ENCODE measurements at places on chromosomes 4 and X. TPM values are rescaled to one million over a fixed set of nuclear protein-coding genes. Genes with fewer than 3 reads are reported as not detected.

DRP2 gene
- total RNA-seq: 0.59 TPM

NUDT10 gene
- total RNA-seq: 2.7 TPM

TRIML1 gene
- total RNA-seq: not detected

CHRDL1 gene
- total RNA-seq: 25.9 TPM

FGFRL1 gene
- total RNA-seq: 29.2 TPM

EREG gene
- 1.1 TPM for total RNA-seq

USP17L25 gene
- total RNA-seq: not detected

RGN gene
- total RNA-seq: 4.4 TPM

MMRN1 gene
- not detected for total RNA-seq

PCDH18 gene
- total RNA-seq: 191 TPM

NEK1 gene
- 9.8 TPM for total RNA-seq

INPP4B gene
- 15.6 TPM for total RNA-seq

DNA sequence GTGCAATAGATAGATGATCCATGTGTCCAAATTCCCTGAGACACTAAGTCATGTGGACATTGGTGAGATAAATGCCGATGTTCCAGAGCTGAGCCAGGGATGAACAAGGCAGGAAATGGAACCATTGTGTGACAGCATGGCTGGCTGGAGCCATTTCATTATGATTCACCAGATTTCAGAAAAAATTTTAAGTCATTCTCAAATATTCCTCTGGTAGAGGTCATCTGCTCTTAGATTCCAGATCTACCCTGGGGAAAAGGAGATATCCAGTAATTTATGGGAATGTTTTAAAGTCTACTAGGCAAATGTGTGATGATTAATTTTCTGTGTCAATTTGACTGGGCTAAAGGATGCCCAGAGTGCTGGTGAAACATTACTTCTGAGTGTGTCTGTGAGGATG lies 287.3 kb downstream of the STK32B start:
- peak; percentile 29 for DNase-seq

DNA sequence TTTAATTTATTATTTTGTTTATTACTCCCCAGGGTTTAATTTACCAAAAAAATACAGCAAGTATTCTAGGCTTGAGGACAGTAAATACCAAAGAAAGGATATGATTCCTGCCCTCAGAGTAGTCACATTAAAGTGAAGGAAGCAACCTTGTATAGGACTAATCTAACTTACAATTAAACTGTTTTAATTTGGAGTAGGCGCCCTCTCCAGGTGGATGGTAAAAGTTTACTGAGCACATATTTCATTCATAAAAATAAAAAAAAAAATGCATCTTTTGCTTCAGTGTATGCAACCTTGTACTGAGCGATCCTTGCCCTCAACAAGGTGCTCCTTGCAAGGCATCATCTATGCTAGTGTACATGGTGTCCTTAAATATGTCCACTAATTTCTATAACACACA lies 72.0 kb upstream of the MAGEB16 start:
- no peak for DNase-seq

DNA sequence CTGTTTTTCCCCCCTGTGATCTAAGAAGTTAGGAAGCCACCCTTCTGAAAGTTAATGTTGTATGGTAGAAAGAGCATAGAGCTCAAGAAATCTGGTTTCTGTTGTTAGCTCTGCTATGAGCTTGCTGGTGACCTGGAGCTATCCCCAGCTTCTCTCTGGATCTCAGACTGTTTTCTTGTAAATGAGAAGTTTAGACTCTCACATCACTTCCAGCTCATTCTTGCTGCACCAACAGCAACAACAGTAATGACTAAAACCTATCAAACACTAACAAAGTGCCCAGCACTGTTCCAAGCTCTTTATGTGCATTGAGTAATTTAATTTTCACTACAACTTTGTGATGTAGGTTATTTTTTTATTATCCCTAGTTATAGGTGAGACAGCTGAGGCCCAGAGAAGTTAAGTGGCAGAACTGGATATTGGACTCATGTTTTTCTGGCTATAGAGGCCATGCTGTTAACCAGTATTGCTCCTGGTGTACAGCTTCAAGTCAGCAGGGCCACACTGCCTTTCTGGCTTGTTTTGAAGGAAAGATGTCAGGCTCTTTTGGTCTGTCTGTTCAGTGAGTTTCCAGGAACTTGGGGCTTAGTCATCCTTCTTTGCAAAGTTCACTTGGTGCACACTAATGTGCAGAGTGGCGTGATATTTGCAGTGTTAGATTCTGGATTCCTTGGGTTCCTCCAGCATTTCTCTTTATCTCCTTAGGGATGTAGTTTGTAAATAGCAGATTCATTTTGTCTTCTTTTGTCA lies 27.8 kb upstream of the TMEM164 start:
- peak; percentile 11 for DNase-seq

DNA sequence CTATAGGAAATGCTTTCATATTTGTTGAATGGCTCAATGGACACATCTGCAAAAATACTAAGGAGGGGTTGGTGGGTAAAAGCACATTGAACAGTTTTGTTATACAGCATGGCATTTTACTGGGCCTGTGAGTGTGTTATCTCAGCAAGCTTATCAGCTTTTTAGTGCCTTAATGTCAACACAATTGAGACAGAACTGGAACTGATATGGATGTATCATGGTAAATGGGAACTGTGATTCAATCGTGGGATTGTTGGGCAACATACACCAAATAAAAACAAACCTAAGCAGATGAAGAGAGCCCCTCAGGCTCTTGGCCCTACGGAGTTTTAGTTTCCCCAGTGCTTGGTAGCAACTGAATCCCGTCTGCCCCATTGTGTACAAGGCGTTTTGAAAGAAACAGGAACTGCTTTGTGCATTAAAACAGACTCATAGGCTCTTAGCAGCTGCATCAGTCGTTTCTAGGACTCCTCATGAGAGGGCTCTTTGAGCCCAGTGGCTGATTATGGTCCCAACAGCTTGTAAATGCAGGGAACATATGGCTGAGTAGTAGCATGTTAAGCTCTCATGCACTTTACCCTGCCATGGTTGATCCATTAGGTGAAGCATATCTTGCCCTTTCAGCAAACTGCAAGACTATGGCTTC lies 7.3 kb downstream of the GPR119 start:
- DNase-seq: no peak

DNA sequence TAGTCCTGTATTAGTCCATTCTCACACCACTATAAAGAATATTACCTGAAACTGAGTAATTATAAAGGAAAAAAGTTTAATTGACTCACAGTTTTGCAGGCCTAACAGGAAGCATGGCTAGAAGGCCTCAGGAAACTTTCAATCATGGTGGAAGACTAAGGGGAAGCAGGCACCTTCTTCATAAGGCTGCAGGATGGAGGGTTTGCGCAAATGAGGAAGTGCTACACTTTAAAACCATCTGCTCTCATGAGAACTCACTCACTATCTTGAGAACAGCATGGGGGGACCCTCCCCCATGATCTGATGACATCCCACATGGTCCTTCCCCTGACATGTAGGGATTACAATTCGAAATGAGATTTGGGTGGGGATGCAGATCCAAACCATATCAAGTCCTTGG lies 12.1 kb upstream of the MAGEA11 start:
- DNase-seq: no peak

- DNase-seq: no peak
Observed at GRCh38 chr4:136002316-136002715, 1530.0 kb downstream of the PCDH18 start.

DNA sequence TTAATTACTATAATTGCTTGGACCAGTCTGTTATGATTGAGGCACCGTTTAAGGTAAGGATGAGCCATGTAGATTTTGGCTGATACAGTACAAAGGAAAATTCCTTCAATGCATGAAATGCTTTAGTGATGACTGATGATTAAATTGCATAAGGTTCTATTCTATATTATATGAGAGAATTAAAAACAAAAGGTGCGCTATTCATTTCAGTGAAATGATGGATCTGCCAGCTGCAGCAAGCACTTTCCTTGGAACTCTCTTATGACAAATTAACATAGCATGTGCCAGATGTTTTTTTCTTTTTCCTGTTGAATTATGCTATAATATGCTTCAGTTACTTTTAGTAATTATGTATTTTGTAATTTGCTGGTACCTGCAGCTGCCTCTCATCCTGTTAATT lies 98.5 kb downstream of the JADE1 start:
- DNase-seq: no peak

DNA sequence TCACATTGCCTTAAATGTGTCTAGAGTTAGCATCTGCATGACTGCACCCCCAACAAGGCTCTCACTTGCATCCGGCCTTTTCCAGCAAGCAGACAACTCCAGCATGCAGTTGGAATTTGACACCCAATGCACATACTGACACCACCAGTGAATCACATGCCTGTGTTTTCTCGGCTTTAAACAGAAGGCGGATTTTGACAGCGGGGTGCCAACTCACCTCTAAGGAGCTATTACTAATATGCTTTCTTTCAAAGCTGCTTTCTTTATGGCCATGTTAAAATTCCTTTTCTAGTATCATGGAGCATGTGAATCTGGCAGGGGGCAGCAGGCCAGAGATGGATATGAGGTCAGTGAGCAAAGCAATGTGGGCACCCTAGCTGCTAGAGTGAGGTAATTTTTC lies 78.0 kb upstream of the CLNK start:
- peak; percentile 41 for DNase-seq

GRCh38 chr4:107467461-107467860 lies 252.6 kb downstream of the PAPSS1 start:
- DNase-seq: no peak

- DNase-seq: peak; percentile 18
Observed at GRCh38 chr4:56905796-56906195, 1.9 kb upstream of the REST start.

DNA sequence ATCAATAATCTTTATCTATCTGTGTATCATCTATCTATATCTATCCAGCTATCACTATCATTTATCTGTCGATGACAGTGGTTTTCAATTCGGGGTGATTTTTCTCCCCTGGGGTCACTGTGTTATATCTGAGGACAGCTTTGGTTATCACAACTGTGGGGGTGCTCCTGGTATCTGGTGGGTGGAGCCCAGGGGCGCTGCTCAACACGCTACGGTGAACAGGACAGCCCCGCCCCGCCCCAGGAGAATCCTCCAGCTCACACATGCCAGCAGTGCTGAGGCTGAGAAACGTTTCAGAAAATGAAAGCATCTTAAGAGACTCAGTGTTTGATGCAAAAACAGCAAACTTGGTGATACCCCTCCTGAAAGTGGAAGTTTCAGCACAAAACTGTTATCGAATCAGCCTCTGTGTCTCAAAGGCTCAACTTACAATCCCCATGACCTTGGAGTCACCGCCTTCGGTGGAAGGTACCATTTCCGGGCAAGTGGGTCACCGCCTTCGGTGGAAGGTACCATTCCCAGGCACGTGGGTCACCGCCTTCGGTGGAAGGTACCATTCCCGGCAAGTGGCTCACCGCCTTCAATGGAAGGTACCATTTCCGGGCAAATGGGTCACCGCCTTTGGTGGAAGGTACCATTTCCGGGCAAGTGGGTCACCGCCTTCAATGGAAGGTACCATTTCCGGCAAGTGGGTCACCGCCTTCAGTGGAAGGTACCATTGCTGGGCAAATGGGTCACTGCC lies 315.3 kb downstream of the DHRSX start:
- DNase-seq: peak; percentile 55

- peak; percentile 84 for DNase-seq
Observed at GRCh38 chr4:121696170-121696580, 605 bp downstream of the ANXA5 start.

DNA sequence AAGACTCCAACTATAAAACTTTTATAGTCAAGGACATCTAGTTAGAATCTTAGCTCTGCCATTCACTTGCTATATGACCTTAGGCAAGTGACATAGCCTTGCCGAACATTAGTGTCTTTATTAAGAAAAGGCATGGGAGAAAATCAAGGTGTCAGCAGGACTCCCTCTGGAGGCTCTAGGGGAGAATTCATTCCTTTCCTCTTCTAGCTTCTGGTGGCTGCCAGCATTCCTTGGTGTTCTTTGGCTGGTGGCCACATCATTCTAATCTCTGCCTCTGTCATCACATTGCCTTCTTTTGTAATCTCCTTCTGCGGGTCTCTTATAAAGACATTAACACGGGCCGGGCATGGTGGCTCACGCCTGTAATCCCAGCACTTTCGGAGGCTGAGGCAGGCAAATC lies 99.8 kb downstream of the PPP1R2C start:
- no peak for DNase-seq

- DNase-seq: no peak
Observed at GRCh38 chr4:55184600-55185523, 59.5 kb upstream of the KDR start.

DNA sequence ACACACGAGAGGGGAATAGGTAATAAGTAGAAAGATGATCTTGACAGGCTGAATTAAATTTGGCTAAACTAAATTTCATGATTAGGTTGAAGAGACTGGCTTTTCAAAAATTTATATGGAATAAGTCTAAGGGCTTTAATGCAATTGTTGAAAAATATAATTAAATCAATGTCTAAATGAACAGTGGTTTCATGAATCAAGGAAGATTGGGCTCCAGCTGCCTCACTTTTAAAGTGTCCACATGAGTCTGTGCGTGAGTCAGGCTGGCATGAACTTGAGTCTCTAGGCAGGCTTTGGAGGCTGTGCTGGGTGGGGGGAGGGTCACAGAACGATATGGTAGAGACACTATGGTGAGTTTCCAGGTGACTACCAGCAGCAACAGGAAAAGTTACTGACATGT lies 111.9 kb downstream of the SORBS2 start:
- DNase-seq: peak; percentile 58

DNA sequence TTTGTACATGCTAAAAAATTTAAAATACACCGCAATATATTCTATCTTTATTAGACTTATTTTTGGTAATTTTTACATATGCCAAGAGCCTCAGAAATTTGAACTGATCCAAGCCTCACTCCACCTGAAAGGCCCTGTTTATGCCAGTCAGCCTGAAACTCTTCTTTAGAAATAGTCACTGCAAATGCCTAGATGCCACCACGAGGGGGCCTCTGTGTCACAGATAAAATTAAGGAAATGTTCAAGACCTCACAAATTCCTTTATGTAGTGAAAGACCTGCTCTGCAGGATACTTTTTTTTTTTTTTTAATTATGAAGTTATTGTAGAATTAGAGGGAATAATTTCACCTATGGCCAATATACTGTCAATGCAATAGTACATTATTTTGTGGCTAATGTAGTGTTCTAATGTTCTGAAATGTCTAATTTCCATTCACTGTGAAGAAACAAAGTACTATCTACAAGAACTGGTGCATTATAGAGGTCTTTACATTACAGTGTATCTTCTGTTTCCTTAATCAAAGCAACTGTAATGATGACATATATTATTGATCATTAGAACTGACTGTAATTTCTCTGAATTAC lies 69.8 kb downstream of the DTHD1 start:
- no peak for DNase-seq

DNA sequence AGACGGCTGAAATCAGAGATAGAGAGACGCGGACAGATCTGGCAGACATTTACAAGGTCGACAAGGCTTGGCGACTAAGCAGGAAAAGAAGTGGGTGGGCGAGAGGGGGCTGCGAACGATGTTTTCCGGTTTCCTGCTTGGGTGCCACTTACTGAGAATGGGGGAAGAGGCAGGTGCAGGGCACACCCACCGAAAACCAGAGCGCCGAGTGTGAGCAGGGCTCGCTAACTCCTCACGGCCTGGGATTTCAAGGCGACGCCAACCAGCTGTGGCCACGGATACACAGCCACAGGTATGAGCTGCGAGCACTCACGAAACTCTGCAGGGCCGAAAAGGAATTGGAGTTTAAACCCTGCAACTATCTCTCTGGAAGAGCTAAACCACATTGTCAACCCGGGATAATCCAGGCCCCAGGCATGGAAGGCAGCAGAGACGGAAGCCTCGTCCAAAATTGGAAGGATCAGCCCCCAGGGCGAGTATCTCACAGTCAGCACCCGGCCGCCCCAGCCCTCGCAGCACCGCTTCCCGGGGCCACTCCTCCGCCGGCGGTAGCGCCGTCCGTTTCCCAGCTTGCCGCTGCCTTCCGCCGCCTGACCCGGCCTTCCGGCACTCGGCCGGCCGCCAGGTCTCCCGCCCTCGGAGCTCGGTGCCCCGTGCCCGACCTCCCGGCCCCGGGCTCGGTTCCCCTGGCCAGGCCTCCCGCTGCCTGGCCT lies 778 bp downstream of the CASP3 start:
- no peak for DNase-seq

Measured in osteoblast (primary cell).